ENCODE measurements at places on chromosomes 6 and 20.
A peak's percentile ranks its signal among the peaks of the same experiment; 100 is the strongest.

DNA sequence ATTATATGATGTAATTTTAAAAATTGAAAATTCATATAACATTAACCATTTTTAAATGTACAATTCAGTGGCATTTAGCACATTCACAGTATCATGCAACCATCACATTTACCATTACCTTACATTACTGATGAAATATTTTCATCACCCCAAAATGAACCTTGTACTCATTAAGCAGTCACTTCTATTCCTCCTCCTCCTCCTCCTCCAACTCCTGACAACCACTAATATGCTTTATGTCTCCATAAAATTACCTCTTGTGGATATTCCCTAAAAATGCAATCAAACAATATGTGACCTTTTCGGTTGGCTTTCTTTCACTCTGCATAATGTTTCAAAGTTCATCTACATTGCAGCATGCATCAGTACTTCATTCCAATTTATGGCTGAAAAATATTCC lies 45.2 kb downstream of the ZHX3 start:
- no peak for DNase-seq

- DNase-seq: no peak
These were observed 506.6 kb downstream of the FRK start for GRCh38 chr6:115554060-115554459.

GRCh38 chr6:166830185-166830890 lies 126.0 kb downstream of the RNASET2 start:
- DNase-seq: no peak

GRCh38 chr6:121436960-121437850 lies 1.8 kb downstream of the GJA1 start:
- peak; percentile 22 for DNase-seq

GRCh38 chr20:62083312-62083711 lies 17.6 kb upstream of the TAF4 start:
- no peak for DNase-seq
